Hematopoietic multipotent progenitor cell treated with erythropoietin and hydrocortisone succinate and interleukin-3 and kit ligand, for 4 days (in vitro differentiated cells): ENCODE measurements at places on chromosomes 5 and 9.

DNA sequence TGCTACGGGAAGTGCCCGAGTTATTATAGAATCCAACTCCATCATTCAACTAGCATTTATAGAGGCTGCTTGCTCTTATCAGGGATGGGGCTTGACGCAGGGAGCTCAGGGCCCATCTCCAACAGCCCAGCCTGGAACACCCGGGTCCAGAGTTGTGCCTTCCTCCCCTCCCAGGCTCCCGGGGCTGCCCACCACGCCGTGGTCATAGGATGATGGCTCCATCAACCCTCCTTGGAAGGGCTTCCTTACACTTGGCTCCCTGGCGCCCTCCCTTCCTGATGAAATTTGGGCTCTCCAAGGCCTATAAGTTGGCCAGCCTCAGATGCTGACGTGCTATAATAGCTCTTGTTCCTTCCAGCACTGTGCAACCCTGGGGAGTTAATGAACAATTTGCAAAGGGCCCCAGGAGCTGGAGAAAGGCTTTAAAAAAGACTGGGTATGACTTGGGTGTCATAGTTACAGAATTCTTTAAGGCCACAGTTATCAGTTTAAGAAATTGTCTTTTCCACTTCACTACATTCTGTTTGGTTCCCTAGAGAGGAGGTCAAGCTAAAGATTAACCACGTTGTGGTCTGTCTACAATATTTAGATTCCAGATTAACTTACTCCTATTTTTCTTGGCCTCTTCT is 42.5 kb upstream of the GADD45G start:
- DNase-seq, result peak; percentile 43

GRCh38 chr5:167745868-167746267 is 545.6 kb upstream of the WWC1 start:
- no peak for DNase-seq

- DNase-seq, result no peak
Observed at GRCh38 chr5:126124706-126125345, 298.4 kb upstream of the GRAMD2B start.

- DNase-seq, result peak; percentile 75
Observed at GRCh38 chr5:170097934-170098333, 7.8 kb upstream of the FOXI1 start.

DNA sequence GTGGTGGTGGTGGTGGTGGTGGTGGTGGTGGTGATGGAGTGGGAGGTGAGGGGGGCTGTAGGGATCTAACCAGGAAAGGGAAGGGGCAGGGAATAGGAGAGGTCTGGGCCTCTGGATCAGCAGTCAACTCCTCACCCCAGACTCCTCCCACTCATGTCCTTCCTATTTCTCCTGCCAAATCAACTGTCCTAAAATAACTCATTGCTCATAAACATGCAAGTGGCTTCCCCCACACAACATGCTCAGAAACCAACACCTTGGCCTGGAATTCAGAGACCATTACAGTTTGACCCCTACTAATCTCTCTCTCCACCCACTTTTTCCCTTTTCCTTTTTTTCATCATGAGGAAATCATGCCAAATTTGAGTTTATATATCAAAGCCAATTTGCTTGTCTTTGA is 8.4 kb upstream of the FSD1L start:
- no peak for DNase-seq

- DNase-seq, result no peak
Observed at GRCh38 chr9:37559855-37560592, 16.2 kb downstream of the FBXO10 start.

- DNase-seq, result no peak
Observed at GRCh38 chr5:44454002-44454401, 64.8 kb upstream of the FGF10 start.

DNA sequence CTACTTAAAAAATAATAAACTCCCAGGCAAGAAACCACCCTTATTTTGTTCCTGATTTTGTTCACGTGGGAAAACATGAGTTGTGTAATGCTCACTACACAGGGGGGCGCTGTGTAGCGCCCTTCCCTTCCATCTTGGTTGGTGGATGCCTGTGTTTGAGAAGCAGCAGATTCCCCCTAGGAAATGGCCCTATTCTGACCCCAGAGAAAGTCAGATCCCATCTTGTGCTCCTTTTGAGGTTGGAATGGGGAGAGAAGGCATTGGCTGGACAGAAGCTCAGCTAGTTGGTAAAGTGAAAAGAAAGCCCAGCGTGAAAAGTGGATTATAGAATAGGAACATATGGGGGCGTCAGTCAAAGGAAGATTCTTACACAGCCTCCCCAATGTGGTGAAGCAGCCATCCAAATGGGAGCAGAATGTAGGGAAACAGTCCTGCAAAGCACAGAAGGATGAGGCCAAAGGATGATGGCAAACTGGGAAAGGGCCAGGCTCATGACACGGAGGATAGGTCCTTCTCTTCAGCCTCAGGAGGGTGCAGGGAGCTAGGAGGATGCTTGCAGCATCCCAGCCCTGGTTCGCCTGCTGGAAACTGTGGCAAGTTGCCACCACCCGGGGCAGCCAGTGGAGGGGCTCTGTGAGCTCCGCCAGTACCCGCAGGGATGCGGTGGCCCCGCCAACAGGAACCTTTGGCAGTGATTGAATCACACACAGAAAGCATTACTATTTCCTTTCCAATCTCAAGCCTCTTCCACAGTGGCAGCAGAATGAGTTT is 314.2 kb upstream of the DAP start:
- DNase-seq, result peak; percentile 15

- no peak for DNase-seq
Observed at GRCh38 chr9:34216325-34216724, 37.5 kb downstream of the UBAP1 start.

DNA sequence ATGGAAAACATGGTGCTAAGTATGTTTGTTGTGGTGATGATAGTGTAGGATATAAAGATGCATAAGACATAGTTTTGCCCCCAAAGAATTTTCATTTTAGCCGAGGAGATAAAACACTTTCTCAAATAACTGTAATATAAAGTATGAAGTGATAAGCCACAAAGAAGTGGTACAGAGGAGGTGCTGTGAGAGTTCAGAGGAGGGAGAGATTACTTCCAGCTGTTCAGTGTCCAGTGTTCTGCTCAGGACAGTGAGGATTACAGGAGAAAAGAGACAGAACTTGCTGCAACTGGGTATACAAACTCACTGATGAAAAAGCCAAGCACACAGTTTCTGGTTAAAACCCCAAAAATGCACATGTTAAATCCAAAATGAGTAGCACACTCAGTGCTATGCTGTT is 309.3 kb downstream of the KIAA0825 start:
- no peak for DNase-seq

DNA sequence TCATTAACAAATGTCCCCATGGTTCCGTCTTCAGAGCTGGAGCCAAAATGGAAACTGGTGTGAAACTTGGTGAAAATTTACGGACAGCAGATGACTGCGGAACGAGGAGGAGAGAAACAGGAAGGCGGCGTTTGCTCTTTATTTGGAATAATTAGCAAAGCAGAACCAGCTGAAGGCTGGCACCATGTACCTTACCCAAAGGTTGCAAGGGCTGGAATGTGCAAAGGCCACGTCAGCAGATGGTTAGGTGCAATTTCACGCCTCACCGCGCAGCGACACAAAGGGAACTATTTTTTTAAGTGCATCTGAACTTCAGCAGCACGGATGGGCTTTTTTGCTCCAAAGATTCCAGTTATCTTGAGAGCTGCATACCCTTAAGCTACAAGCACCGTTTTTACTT is 127.4 kb downstream of the COL23A1 start:
- DNase-seq, result no peak

- DNase-seq, result no peak
Observed at GRCh38 chr5:169114466-169115065, 186.4 kb downstream of the SLIT3 start.

- no peak for DNase-seq
Observed at GRCh38 chr5:108340131-108340530, 41.8 kb downstream of the FBXL17 start.

GRCh38 chr5:97458851-97459250 is 275.8 kb upstream of the RIOK2 start:
- DNase-seq, result no peak

DNA sequence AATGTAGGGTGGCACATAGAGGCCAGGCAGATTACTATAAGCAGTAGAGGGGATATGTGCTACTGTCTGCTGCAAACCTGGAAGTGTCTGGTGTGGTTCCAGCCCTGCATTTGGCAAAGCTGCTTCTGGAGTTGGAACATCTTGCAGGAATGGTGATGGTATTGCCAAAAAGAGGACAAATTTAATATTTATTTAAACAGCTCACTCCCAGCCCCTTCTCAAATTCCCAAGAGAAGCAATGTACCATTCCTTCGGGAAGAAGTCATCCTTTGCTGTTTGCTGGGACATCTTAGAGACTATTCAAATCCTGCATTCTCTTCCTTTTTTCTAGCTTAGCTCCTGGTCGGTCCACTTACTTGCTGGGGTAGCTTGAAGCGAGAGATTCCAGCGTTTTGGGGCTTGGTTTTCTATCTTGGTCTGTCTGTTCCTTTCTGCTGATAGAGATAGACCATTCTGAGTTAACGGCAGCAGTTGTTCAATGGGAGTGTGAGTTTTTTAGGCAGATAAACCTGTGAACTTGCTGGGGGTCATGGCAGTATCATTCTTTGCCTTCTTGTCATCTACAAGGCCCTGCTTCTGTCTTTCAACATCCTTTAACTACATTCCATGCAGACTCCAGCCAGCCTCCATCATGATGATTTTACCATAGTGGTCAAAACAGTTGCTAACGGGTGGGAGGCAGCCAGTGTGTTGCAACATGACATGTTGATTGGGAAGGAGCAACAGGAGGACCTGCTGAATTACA is 69.9 kb downstream of the RCL1 start:
- DNase-seq, result peak; percentile 92
